ENCODE measurements at places on chromosomes 2 and 18.

- no peak for DNase-seq
Observed at GRCh38 chr2:43846140-43846793, 7.5 kb downstream of the ABCG8 start.

GRCh38 chr2:235433860-235434259, 60.0 kb upstream of the AGAP1 start:
- peak; percentile 83 for DNase-seq

DNA sequence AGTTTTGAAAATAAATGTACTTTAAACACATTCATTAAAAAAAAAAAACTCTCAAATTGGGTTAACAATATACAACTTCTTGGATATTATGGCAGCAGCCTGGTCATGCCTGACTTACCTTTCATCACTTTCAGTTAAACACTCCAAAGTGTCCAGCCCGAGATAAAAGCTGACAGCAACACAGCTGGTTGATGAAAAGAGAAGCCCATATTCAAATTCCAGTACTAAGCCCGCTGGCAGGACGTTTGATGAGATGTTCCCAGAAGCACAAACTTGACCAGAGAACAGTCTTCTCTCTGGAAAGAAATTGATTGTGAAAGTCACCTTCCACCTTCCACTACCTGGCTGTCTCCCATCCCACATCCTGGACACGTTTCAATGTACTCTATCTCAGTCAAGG, 586.3 kb downstream of the TDRD15 start:
- DNase-seq, result no peak

- DNase-seq, result no peak
Observed at GRCh38 chr2:60408811-60409530, 144.5 kb downstream of the BCL11A start.

GRCh38 chr2:72145658-72146329, 1.9 kb downstream of the CYP26B1 start:
- DNase-seq, result peak; percentile 66

GRCh38 chr2:142321706-142322280, 191.0 kb upstream of the LRP1B start:
- DNase-seq, result no peak

DNA sequence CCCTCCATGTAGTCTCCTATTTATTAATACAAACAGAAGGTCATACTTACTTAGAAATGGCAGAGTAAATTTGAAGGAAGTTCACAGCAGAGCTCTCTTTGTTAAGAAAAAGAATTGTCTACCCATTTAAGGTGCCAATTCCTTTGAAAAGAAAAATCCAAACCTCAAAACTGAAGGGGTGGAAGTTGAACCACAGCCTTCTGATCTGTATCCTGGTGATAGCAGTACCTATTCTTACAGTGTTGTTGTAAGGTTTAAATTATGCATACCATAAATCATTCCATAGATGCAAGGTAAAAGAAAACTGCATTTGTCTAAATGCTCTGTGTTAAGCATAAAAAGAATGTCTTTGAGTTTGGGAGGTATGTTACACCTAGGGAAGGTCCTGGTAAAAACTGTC, 47.6 kb downstream of the COBLL1 start:
- no peak for DNase-seq

DNA sequence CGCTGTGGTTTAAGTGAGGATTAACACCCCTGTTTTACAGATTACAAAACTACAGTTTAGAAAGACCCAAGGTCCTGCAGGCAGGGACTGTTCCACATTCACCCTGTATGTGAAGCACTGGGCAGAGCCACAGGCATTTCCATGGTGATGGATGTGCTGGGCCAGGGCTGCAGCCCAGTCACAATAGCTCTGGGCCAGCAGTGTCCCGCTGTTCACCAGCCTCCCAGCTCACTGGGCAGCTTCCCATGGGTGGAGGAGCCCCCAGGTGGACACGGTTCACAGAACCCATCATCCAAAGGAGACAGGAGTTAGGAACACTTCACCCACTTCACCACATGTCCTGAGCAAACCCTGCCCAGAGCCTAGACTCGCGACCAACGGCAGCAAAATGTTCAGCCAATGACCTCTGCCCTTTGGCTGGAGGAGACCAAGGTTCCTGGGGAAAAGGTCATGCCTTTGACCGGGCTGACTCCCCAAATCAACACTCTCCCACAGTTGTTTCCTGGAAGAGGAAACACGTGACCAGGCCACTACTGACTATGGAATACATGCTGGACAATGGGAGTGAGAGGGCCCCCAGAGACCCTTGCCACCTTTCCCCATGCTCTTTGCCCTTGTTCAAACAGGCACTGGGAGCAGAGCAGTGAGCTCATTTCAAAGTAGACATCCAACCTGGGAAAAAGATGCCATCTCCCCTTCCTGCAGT, 28.0 kb upstream of the SLC35F6 start:
- no peak for DNase-seq

DNA sequence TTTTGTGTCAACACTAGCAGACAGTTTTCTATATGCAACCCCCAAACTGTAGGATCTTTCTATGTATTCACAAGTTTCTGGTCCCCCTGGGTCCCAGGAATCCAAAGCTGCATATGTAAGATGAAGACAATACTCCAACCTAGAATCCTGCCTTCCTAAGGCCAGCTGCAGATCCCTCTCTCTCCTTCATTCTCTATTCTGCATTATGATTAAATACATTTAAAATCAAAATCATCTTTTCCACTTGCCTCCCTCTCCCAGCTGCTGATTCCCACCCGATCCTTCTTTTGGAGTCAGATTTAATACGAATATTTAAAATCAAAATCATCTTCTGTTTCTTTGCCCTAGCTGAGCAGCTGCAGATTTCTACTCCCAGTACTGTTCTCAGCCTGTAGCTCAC, 783.0 kb upstream of the ZEB2 start:
- no peak for DNase-seq

DNA sequence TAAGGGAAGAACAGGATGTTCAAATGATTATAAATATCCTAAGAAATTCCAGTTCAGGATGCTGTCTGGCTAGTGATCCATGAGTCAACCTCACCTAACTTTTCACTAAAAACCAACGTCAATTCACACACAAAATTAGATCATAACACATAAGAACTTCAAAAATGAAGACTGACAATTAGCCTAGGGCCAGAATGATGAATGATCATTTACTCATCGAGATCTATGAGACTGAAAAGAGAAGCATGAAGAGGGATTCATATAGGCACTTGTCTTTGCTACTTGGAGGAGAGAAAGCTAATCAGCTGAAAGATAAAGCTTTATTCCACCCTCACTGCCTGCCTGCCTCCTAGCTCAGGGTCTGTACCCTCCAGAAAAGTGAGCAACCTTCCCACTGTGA, 29.8 kb downstream of the ADD2 start:
- no peak for DNase-seq

GRCh38 chr2:129730979-129731378, 248.5 kb upstream of the RAB6C start:
- peak; percentile 23 for DNase-seq

GRCh38 chr2:216653931-216654365, 20.7 kb downstream of the IGFBP2 start:
- no peak for DNase-seq

GRCh38 chr2:160281213-160281612, 81.1 kb upstream of the ITGB6 start:
- no peak for DNase-seq

DNA sequence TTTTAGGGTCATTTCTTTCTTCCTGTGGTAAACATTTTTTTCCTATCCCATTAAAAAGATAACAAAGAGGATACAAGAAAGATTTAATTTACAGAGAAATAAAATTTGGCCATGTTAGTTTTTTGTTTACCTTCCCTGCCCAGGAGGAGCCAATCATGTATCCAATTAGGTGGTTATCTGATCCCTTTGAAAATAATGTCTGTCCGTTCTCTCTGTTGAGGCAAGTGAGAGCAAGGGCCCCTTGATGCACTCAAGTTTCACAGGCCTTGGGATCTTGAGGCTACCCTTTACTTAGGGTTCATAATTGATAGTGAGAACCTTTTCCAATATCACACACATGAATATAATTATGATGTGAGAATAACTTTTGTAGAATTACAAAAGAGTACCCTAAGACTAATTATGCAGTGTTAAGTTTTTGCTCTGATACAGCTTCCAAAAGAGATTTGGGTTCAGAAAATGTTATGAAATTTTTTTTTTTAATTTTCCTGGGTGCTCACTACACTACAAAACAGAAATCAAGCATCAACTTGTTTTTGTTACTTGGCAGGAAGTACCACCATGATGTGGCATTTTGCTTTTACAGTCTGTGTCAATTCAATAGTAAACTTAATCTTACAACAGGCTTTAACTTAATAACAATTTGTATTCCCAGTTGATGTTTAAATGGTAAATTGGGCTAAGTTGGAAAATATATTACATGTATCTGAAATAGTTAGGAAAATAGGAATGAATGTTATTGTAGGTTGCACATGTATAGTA, 42.0 kb downstream of the AFTPH start:
- DNase-seq, result no peak

- DNase-seq, result no peak
Observed at GRCh38 chr18:27004056-27004829, 138.7 kb upstream of the AQP4 start.

- no peak for DNase-seq
Observed at GRCh38 chr2:144379851-144380311, 140.0 kb downstream of the ZEB2 start.

DNA sequence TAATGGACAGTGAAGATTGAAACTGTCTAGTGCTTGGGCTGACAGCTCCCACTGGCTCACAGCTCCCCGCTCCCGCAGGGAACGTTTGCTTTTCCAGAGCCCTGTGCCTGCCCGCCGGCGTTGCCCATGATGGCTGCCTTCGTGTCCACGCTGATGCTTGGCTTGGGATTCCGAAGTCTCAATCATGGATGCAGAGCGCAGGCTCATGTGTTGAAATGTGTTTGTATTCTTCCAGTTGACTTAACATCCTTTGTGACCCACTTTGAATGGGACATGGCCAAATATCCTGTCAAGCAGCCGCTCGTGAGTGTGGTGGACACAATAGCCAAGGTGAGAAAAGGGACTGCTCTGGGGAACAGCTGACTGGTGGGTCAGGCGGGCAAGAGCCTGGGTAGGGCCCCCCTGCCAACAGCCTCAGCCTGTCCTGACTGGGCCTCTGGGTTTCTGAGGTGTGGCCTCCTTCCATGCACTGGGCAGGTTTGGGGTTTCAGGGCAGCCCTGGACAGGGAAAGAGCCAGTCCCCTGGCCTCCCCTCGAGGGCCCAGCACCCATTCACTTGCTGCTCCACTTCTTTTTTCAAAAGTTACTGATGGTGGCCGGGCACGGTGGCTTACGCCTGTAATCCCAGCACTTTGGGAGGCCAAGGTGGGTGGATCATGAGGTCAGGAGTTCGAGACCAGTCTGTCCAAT, 42.8 kb downstream of the ATP6V1C2 start:
- peak; percentile 69 for DNase-seq

DNA sequence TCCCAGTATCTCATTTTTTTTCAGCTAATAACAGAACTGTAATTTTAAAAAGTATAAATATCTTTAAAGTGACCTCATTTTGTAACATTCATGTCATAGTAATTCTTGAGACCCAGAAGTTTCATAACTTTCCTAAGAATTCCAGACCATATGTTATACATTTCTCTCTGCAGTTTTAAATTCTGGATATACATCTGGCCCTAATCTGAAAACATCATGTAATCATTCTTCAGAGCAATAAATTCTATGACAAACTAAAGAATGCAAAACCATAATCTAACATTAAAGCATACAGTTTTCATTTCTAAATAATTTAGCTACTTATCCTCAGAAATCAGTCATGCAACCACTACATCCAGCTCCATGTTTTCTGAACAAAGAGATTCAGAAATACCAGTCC, 198.3 kb upstream of the SLC35G4 start:
- DNase-seq, result no peak

DNA sequence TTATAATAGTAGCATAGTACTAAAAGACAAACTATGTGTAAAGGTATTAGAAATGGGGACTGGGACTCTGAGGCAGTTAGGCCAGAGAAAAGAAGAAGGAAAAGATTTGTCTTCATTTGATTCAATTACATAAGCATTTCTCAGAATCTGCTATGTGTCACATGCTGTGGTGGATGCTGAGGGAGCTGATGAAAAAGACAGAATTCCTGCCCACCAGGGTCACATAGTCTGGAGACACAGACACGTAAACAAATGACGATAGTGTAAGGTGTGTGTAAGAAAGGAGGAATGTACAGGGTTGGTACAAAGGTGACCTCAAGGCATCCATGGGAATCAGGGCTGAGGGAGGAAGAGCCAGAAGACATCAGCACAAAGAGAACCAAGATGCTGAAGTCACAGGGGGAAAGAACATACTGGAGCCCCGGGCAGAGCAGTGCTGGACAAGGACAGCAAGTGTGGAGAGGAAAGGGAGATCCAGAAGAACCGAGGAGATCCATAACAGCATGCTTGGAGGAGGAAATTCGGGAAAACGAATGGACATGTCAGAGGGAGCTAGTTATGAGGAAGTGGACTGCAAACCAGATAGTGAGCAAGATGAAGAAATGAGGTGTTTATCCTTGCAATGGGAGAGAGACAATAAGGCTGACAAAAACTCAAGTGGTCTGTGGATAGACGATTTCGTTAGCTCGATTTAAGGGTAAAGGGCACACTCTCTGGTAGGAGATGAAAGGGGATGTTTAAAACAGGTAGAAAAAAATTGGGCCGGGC, 1.2 kb upstream of the MAPRE3 start:
- no peak for DNase-seq

GRCh38 chr2:166090908-166091307, 36.9 kb downstream of the SCN1A start:
- no peak for DNase-seq

DNA sequence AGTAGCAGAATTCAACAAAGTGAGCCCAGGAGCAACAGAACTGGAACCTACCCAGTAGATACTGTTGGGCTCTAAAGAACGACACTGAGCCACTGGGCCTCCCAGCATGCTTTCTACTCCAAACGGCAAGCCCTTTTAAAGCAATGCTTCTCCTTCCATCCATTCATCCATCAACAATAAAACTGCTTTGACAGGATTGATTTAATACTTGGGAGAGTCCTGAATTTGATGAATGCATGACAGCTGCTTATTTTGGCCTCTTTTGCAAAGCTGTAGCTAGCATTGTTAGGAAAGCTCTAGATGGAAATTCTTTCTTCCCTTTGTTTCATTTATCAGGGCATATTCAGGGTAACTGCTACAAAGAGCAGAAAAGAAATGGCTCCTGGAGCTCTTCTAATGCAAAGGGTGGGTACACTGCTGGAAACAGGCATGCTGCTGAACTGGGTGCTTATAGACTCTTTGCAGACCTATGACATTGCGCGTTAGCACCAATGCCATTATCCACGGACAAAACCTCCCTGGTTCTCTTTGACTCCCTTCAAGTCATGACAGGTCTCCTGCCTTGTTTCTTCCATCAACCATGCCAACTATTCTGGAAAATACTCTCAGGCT, 138.4 kb upstream of the HNRNPA3 start:
- no peak for DNase-seq

- no peak for DNase-seq
Observed at GRCh38 chr2:85672456-85672855, 4.5 kb upstream of the SFTPB start.
